ENCODE measurements at places on chromosomes 3 and 15. TPM values are rescaled to one million over a fixed set of nuclear protein-coding genes. Genes with fewer than 3 reads are reported as not detected.
A peak's percentile ranks its signal among the peaks of the same experiment; 100 is the strongest.

- no peaks in the 10 kb centered on the region for H3K36me3 ChIP-seq
- no peak overlapping the region for H3K4me3 ChIP-seq
- no peak for DNase-seq
- no peaks in the 10 kb centered on the region for H3K4me1 ChIP-seq
- no peaks in the 10 kb centered on the region for H3K27me3 ChIP-seq
- no peak overlapping the region for H3K27ac ChIP-seq
Measured at GRCh38 chr3:25844891-25845290, 55.0 kb downstream of the OXSM start.

DNA sequence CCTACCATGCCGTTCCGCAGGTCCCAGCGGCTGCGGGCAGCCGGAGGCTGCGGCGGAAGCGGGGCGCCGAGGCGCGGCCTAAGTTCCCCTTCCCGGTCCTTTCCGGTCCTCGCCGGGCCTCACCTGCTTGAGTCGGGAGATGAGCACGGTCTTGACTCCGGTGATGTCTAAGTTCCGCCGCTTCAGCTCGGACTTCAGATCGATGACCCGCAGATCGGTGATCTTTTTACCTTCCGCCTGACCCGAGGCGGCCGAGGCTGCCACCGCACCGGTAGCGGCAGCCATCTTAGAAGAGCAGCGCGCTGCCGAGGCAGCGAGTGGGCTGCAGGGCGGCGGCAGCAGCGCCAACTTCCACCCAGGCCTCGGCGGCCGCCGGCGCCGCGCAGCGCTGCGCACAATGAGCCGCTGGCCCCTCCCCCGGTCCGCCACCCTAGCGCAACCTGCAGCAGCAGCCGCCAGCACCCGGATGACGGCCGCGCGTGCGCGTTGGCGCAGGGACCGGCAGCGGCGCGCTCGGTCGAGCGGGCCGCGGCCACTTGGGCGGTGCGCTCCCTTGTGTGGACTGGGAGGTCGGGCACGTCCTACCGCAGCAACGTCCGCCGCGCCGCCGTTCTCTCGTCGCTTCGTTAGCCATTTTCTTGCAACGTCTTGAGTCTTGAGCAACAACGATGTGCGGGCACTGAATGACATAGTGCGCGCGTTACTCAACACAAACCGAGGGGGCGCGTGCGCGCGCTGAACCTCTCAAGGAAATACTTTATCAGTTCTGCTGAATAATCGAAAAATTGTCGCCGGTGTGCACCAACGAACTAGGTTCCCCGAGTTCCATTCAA, at the start of gene SLTM:
SLTM (minus strand) TSS at position 399 of the 833 bp plus-strand sequence; CDS start at position 285, 114 bp downstream.
- DNase-seq = peak; percentile 98
- H3K4me1 ChIP-seq = peaks cover 19% of the 10 kb centered on the region
- H3K4me3 ChIP-seq = peak within 1 kb of the TSS; percentile 99
- H3K36me3 ChIP-seq = peaks cover 7% of the 10 kb centered on the region

Gene LARP6
- total RNA-seq = 119 TPM

GRCh38 chr3:45524565-45524964, 70.0 kb upstream of the LIMD1 start:
- peaks cover 15% of the 10 kb centered on the region for H3K4me1 ChIP-seq
- no peak overlapping the region for H3K27ac ChIP-seq
- DNase-seq = peak; percentile 46
- peaks cover 12% of the 10 kb centered on the region for H3K36me3 ChIP-seq
- H3K27me3 ChIP-seq = no peaks in the 10 kb centered on the region

Gene ASB14
- total RNA-seq = not detected

DNA sequence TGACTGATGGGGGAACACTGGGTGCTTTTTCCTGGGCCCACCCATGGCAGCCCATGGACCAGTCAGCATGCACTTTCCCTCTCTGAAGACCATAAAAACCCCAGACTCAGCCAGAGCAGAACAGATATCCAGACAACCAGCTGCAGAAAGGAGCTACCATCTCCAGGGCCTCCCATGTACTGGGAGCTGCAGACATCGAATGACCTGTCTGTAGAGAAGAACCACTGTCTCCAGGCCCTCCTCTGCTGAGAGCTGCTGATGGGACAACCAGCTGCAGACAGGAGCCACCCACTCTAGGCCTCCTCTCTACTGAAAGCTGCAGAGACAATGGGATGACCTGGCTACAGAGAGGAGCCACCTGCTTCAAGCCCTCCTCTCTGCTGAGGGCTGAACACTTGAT, 66.6 kb downstream of the PROS1 start:
- no peak for DNase-seq
- no peak overlapping the region for H3K27ac ChIP-seq
- no peaks in the 10 kb centered on the region for H3K4me1 ChIP-seq
- H3K36me3 ChIP-seq = no peaks in the 10 kb centered on the region

- no peaks in the 10 kb centered on the region for H3K36me3 ChIP-seq
- no peak overlapping the region for H3K27ac ChIP-seq
- H3K4me1 ChIP-seq = no peaks in the 10 kb centered on the region
- no peak for DNase-seq
- H3K27me3 ChIP-seq = no peaks in the 10 kb centered on the region
Measured at GRCh38 chr3:71360764-71361163, 222.8 kb downstream of the FOXP1 start.

DNA sequence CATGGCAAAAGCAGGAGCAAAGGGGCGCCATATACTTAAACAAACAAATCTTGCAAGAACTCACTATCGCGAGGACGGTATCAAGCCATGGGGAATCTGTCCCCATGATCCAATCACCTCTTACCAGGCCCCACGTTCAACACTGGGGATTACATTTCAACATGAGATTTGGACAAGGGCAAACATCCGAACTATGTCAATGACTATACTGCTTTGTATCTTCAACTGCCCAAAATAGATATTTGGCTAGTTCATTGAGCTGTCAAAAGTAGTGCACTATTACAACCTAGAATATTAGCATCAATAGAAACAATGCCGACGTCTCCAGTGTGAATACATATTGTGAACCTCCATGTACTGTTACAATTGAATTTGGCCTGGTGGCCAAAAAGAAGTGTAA, 760.4 kb downstream of the MCTP2 start:
- H3K36me3 ChIP-seq = no peaks in the 10 kb centered on the region
- H3K4me1 ChIP-seq = no peaks in the 10 kb centered on the region
- H3K27ac ChIP-seq = no peak overlapping the region
- H3K4me3 ChIP-seq = no peak overlapping the region
- no peak for DNase-seq

DNA sequence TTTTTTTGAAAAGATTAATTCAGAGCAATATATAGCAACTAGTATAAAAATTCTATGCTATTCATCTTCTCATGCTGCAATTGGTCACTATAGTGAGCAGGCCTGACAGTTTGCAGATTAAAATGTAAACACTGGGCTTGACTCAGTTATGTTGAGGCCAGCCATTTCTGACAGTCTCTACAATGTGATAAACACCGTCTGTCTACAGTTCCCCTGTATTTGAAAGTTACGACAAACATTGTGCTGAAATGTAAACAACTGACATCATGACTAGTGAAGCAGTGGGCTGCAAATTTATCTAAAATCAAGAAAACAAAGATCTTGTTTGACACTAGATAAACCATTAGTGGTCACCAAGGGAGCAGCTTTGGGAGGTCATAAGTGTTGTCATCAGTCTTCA, 197.4 kb downstream of the ISL2 start:
- H3K27me3 ChIP-seq = no peaks in the 10 kb centered on the region
- no peak overlapping the region for H3K27ac ChIP-seq
- H3K4me3 ChIP-seq = no peak overlapping the region
- no peaks in the 10 kb centered on the region for H3K36me3 ChIP-seq
- H3K4me1 ChIP-seq = no peaks in the 10 kb centered on the region
- DNase-seq = no peak
